ENCODE measurements at places on chromosomes 3 and 15.

GRCh38 chr3:194744826-194745225 is 59.1 kb downstream of the FAM43A start:
- DNase-seq: no peak

GRCh38 chr15:31811641-31812040 is 218.7 kb upstream of the CHRNA7 start:
- no peak for DNase-seq

GRCh38 chr3:126516936-126517290 is 660 bp downstream of the UROC1 start:
- DNase-seq: no peak

DNA sequence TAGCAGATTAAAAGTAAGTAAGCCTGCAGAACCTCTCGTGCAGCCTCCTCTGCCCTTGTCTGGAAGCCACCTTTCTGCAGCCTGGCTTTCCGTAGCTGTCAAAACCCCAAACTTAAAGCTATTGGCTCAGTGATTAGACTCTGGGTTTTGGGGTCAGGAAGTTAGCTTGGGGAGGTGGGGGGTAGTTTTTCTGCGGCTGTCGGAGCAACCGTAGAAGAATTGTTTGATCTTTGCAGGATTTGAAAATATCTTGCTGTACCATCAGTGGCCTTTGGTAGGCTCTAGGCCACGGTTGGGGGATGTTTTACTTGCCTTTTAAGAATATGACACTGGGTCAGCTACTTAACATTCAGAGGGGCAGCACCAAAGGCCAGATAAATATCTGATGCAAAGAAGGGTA is 88.4 kb upstream of the RASGRP1 start:
- peak; percentile 51 for DNase-seq

DNA sequence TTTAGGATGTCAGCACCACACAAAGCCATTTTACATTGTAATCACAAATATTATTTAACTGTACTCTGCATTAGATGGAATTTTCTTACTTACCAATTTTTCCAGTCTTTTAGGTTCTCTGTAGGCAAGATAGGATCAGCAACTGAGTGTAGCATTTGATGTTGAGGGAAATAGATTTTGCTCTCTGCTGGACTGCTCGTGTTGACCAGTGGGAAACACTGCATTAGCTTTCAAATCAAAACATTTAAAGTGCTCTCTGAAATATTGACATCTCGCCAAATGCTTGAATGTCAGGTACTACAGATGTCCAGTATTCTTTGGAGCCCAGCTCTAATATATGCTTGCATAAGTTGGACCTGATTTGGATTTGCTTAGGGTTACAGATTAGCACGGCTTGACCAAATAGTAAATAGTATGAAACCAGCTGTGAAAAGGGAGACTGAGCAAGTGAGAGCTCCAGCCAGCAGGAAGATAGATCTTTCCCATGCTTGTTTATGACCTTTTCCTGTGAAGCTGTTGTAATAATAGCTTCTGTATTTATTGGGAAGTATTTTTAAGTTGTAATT is 29.5 kb downstream of the P2RY14 start:
- no peak for DNase-seq

DNA sequence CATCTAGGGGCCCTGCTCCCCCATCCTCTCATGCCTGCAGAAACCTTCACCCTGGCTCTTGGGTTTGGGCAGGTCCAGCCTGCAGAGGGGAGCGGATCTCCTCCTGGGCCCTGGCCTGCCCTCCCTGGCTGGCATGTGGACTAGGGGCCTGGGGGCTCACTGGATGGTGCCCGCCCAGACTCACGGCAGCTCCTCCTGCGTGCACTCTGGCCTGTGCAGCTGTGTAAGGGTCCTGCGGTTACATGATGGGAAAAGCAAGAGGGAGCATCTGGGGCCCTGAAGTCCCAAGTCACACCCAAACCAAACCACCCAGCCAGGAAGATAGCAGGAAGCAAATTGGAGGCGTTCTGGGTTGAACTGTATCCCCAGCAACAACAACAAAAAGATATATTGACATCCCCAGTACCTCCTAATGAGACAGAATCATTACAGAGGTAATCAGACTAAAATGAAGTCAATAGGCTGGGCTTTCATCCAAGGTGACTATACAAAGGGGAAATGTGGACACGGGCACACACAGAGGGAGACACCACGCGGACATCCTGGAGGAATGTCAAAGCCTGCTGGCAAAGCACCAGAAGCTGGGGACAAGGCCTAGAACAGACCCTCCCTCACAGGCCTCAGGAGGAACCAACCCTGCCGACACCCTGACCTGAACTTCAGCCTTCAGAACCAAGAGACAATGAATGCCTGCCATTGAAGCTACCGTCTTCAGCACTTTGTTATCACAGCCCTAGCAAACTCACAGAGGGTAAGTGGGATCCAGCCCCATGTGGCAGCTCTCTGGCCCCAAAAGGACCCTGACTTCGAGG is 10.4 kb upstream of the CLK3 start:
- DNase-seq: no peak

GRCh38 chr3:100465892-100466777 is 26.3 kb upstream of the TMEM45A start:
- DNase-seq: no peak

DNA sequence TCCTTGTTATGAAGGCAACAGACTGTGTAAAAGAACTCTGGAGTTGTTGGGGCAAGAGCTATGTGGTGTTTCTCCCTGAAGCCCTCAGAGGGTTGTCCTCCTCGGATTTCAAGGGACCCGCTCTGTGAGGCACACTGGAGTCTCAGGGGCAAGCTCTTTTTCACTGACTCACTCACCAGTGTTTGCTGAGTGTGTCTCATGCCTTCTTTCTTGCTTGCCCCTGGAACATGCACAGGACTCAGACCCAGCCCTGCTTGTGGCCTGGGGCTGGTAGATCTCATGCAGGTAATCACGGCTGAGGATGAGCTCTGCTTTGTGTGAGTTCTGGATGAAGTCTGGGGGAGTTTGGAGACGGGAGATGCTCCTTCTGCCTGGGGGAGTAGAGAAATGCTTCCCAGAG is 93.7 kb downstream of the CACNA1D start:
- DNase-seq: no peak

DNA sequence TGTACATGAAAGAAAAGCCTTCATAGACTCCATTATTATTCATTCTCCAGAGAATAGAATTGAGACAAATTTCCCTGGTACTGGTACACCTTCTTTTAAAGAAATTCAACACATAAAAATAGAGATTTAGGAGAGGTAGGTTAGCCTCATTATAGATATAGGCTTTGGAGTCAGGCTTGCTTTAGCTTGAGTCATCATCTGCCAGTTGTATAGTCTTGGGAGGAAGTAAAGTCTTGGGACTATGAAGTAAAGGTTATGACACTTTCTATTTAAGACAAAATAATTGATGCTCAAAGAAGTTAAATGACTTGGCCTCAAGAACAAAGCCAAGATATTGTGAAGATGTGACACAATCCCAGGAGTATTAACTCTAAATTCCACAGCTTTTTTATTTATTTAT is 4.3 kb downstream of the HRG start:
- DNase-seq: no peak

DNA sequence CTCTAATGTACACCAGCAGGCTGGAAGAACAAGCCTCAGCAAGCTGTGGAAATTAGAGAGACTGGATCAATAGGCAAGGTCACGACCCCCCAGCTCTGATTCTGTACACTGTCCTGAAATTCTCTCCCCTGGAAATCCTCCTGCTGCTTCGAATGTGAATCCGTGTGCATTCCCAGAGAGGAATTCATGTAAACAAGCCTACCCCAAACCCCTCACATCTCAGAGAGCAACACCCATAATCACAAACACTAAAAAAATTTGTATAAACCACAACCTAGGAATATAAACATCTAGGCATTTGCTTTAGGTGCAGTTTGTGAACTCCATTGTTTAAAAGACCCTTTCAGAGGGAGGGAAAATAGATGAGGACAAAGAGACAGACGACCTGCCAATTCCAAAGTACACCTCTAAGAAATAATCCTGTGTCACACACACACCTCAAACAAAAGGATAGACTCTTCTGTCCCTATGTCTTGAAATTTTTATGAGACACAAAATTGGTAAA is 325.2 kb downstream of the WDR72 start:
- DNase-seq: no peak

GRCh38 chr3:150079029-150079739 is 108.5 kb upstream of the PFN2 start:
- DNase-seq: no peak

DNA sequence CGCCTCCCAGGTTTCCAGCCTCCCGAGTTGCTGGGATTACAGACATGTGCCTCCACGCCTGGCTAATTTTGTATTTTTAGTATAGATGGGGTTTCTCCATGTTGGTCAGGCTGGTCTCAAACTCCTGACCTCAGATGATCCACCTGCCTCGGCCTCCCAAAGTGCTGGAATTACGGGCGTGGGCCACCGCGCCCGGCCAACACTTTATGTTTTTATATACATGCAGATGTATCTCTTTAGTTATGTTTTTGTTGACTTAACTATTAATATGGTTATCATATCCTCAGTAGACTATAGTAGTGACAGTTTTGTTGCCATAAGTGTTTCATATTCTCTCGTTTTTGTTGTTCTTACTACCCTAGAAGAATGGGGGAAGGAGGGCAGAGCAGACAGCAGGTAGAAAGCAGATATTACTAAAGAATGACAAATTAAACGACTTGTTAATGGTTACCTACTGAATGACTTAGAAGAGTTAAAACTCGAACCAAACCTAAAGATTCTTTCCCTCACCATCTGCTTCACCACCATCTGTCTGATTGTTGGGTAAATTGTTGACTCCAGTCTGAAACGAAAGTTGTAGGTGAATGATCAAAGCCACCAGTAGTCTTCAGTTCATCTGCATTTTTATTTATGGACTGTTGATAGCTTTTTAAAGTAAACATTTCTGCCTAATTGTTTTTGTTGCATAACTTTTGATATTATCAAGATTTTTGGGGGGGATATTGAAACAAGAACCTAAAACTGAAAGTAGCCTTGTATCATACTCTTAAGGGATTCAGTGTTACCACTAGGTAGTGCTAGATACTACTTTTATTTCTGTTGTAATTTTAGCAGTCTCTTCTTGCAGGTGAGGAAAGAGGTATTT is 89.3 kb downstream of the RASA2 start:
- DNase-seq: no peak

DNA sequence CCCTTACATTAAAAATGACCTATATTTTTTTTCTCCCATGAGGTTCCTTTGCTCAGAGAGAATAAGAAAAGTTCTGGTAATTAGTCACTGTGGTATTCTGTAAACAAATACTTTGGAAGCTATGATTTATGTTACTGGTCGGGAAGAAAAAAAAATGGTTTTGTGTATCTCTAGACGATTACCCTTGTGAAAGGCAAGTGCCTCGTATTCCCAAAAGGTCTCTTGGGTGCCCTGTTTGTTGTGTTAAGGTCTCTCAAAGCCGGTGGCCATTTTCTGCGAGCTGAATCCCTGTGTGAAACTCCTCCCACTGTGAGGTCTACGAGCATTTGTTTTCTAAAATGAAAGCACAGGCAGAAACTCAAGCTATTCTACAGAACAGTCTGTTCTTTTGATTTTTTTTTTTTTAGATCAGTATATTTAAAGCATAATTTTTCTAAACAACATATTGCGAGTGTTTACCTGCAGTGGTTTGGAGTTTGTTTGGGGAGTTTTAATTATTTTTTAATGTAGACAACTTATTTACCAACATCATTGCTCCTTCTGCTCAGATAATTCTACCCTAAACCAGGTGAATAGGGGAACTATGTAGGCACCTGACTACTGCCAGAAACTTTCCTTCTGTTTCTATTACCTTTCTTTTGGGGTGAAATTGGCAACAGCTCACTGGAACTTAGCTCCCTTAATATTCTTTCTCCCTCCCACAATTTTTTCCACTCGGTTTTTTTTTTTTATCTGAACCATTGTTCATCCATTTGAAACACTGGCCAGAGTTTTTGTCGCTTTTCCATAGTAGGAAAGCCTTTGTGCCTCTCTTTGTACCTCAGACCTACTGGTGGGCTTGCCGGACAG is 44.0 kb downstream of the ZBTB38 start:
- peak; percentile 9 for DNase-seq

- DNase-seq: no peak
Measured at GRCh38 chr3:184209146-184209923, 20.1 kb upstream of the VWA5B2 start.

- no peak for DNase-seq
Measured at GRCh38 chr3:110806924-110807323, 264.7 kb upstream of the NECTIN3 start.

GRCh38 chr15:79082363-79083070 is 8.1 kb downstream of the RASGRF1 start:
- no peak for DNase-seq

DNA sequence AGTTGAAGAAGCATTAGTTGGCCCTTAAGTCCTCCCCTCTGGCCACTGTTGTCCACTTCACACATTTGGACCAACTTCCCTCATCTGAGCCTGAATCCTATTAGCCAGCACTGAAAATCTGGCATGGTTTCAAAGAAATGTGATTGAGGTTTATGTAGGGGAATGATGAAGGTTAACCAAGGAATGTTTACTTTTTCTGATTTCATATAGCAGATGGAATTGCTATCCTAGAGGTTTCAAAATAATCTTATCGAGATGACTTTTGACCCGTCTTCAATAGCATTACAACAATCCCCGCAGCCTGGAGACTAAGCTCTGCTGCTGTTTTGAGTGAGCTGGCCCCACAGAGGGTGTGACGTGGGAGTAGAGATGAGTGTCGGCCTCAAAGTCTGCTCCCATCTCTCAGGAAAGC is 200.8 kb upstream of the IL12A start:
- no peak for DNase-seq

- no peak for DNase-seq
Measured at GRCh38 chr3:101687142-101687931, 819 bp upstream of the RPL24 start.

DNA sequence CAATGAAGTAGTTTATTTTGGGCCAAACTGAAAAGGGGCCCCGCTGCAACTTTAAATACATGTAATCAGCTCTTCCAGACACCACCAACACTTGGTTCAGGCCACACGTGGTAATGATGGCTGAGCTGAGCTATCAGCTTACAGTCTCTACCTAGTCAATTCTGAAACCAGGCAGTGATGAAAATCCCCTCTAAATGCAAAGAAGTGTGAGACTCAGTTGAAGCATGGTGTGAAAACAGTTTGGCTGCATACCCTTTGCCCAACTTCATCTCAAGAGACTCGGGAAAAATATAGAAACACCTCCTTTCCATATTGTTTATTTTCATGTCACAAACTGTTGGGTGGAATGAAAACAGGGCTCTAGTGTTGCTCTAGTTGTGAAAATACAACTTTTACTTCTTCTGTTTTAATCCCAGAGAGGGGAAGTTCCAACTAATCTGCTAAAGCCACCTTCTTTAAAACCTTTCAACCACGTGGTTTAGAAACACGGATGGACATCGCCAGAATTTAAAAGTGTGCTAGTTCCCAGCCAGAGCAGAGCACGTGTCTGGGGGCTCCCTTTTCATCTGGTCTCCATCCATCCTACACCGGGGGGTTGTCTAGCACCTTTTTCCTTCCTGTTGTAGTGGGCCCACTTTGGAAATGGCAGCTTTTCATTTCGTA is 229.1 kb downstream of the EPHB1 start:
- DNase-seq: no peak

All from effector CD8-positive, alpha-beta T cell (primary cell).